ENCODE measurements at places on chromosomes 11 and 22.
A peak's percentile ranks its signal among the peaks of the same experiment; 100 is the strongest.

DNA sequence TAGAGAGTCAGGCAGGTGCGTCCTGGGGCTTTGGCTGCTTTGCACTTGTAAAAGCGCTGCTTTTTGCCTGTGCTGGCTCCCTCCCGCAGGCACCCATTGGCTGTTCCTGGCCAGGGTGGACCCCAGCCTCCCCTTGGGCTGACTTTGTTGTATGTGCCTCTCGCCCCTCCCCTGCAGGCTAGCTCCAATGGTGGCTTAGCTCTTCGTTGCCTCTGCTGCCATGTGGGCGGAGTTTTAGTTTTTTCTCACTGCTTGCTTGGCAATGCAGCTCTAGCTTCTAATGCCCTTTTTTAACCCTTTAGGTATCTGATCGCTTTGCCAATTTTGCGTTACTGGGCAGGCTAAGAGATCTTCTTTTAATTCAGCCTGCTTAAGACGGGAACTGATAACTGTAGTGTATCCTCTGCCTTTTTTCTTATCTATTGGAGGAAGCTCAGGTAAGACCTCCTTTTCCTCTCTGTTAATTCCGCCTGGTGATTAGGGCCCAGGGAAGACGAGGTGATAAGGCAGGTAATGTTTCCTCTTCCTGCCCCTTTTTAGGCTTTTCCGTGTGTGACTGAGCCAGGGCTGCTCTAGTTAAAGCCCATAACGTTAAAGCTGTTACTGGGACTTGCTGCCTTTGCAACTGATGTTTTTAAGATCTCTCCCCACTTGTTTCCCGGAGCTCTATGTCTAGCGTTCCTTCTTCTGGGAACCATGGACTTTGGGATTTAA lies 11.7 kb upstream of the GLYATL1 start:
- no peak for DNase-seq

- no peak for DNase-seq
Measured at GRCh38 chr22:27962268-27963044, 43.4 kb upstream of the PITPNB start.

- no peak for DNase-seq
Measured at GRCh38 chr11:102111787-102112508, 1.7 kb downstream of the YAP1 start.

GRCh38 chr11:107710301-107710700 lies 1.6 kb downstream of the SLN start:
- DNase-seq: no peak

DNA sequence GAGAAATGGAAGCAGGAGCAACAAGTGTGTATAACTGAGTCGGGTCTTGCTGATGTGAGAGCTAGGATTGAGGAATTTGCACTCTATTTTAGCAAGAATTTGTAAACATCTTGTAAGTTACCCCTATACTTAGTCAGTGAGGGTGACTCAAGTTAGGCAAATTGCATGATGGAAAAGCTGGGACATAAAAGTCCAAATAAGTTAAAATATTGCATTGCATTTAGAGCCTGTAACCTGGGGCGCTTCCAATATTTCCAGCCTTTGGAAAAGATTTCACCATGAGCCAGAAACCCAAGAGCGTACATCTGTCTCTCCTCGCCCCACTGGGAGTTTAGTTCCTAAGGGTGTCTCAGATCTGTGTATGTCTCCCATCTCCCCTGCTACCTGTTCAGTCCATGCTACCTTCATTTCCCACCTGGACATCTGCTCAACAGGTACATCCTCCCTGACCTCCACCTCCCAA lies 37.0 kb upstream of the ACCSL start:
- DNase-seq: peak; percentile 20

DNA sequence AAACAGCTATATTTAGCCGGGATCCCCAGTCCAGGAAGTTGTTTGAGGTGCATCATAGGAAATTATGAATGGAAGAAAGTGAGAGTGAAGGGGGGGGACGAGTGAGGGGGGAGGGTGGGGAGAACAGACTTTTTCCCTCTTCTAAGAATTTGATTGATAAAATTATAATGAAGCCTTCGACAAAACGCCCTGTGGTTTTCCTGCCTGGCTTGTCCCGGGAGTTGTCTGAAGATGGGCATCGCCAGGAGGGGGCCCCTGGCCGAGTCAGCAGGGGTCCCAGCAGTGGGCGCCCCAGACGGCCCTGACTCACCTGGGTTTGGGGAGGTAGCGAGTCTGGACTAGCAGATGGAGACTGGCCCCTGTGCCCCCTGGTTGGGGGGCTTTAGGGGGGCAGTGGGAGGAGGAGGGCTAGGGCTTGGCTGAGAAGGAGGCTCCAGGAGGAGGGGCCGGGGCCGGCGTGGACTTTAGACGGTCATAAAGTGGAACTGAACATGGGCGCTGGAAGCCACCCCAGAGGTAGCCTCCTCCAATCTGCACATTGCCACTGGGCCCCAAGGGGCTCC lies 336 bp upstream of the LIF start:
- no peak for DNase-seq

DNA sequence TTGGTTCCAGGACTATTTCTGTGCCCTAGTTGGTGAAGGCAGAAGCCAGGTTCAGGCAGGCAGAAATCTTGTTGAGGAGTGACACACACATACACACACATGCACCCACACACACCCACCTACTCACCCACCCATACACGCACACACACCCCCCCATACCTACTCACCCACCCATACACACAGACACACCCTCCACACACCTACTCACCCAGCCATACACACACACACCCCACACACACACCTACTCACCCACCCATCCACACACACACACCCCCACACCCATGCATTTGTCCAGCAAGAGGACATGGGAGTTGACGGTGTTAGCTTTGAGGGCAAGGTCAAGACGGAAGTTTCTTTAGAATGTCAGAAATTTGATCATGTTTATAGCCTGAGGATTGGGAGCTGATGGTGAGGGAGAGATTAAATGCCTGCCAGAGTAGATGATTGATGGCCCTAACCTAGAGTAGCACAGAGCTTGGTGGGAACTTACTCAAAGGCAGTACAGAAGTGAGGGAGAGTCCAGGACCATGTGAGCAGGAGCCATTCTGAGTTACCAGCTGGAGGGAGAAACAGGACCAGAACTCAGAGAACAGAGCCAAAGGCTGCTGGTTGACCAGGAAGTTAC lies 68.9 kb downstream of the CYB5R2 start:
- DNase-seq: no peak

DNA sequence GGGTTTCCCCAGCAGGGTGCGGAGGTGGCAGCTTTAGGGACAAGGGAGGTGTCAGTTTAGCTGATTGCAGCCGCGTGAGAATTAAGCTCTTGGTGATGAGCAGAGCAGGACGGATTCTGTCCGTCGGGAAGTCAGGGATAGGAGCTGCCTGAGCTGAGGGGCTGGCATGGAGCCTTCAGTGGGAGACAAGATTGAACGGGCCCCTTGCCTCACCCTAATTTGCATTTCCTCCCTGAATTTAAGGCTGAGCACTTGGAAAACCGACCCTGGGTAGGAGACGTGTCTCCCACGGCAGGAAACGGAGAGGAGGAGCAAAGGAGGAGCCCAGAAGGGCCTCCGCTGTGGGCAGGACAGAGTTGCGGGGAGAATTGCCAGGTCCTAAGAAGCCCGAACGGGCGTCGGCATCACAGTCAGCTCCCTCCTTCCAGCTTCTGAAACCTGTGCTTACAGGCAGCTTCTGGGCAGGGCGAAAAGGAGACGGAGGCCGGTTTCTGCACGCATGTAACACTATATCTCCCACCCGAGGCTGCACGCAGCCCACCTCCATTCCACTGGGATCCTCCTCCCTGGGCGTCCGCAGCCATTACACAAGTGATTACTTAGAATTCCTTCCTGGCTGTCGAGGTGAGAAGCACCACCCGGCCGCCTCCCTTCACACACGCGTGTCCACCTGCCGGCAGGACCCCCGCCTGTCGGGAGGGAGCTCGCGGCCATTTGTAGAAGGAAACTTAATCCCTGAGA lies 345.8 kb downstream of the BRD1 start:
- peak; percentile 78 for DNase-seq

DNA sequence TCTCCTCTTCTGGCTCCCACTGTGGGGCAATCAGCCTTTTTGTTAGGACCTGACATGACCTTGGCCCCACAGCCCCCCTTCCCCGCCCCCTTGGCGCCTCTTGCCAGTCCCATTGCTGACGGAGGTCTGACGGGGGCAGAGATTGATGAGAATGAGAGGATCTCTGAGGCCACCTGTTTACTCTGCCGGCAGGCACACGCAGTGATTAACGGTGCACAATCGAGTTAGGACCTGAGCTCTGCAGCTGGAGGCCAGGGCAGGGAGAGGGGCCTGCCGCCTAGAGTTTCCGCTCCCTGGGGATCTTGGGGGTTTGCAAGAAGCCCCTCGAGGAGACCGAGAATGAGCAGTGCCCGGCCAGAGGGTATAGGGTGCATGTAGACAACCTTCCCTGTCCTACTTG lies 6.8 kb upstream of the CHRM1 start:
- DNase-seq: no peak

- DNase-seq: no peak
Measured at GRCh38 chr11:48034926-48035871, 54.8 kb downstream of the PTPRJ start.

DNA sequence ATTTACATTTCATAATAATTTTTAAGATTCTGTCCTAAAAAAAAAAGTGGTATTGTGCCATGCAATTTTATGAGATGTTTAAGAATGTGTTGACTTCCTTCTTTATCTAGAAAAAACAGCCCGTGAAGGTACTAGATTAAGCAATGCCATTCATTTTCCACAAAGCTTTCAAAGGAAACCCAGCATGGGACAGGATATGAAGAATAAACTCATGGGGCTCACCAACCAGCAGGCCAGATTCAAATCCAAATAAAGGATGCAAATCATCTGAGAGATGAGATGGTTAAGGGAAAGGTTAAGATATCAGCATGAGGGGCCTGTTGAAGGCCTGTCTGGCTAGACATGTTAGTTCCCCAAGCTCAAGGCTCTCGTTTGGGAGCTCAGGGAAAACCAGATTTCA lies 199.1 kb downstream of the SWAP70 start:
- DNase-seq: no peak

GRCh38 chr22:31075961-31076360 lies 5.2 kb upstream of the SMTN start:
- DNase-seq: no peak

DNA sequence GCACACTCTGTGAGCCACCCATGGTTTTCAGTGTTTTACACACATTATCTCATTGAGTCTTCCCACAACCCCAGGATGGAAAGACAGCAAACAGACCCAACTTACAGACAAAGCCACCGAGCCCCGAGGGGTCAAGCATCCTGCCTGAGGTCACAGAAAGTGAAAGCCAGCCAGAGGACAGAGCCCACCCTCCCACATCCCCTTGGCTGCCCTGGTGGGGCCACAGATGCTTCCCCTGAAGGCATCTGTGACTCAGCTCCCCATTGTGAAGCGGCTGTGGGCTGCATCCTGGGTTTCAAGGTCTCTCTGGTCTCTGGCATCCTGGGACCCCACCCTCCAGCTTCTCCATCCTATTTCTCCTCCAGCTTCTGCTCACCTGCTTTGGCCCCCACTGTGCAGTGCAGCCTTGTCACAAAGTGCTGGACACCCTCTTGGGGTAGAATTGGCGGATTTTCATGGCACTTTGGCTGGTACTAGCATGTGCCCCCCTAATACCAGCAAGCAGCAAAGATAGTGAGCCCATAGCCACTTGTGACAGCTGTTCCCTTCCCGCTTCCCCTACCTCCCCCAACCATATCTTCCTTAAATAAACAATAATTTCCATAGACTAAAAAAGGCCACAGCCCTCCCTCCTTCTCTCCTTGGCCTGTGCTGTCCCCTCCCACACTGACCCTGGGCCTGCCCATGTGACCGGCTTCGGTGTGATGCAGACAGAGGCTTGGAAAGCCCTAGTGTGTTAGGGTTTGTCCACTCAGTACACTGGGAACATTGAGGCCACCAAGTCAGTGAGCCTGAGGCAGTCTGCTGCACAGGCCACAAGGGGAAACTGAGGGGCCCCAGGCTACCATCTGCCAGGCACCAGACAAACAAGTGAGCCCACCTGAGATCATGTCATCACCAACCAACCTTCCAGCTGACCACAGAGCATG lies 53.9 kb upstream of the SHISAL1 start:
- no peak for DNase-seq

DNA sequence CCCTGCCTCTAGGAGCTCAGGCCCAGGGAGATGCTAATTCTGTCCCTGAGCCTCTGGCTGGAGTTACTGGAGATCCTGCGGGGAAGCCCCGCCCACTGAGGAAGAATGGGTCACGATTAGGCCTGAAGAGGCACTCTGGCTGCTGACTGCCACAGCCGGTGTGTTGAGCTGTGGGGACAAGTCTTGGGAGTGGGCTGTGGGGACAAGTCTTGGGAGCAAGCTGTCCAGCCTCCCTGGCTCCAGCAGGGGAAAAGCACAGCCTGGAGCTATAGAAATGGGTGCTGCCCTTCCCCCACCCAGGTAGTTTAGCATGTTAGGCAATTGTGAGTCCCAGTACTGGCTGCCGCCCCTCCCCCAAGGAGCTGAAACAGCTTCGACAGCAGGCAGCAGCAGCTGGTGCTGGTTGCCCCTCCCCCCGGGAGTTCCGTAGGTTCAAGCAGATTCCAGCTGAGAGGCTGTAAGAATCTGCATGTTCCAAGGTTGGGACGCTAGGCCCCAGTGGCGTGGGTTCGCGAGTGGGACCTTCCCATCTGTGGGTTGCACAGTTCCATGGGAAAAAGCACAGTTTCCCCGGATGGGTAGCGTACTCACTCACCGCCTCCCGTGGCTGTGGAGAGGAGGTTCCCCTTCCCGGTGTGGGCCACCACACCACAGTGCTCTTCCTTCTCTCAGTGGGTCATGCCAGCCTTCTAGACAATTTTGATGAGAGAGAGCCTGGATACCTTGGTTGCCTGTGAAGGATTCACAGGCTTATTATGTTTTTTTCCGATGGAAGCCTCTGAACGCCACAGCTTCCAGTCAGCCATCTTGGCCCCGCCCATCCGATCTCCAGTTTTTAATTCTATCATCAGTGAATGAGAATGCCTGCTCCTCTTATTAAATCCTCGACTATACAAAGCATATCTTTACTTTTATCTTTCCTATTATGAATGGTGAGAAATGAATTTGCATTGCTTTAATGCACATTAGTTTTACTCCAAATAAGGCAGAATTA lies 61.5 kb downstream of the MSANTD4 start:
- DNase-seq: no peak

GRCh38 chr11:12403997-12404350 lies 26.6 kb downstream of the PARVA start:
- DNase-seq: no peak
